Breast epithelium (tissue), 4 donors: ENCODE measurements at places on chromosomes 4 and X. TPM values are rescaled to one million over a fixed set of nuclear protein-coding genes. Genes with fewer than 3 reads are reported as not detected.

GRCh38 chrX:14050709-14051108 is 21.0 kb upstream of the GEMIN8 start:
- no peaks in the 10 kb centered on the region for H3K4me1 ChIP-seq
- DNase-seq = no peak
- H3K27ac ChIP-seq = no peak overlapping the region
- H3K4me3 ChIP-seq = no peak overlapping the region
- peaks cover 70% of the 10 kb centered on the region for H3K27me3 ChIP-seq
- H3K36me3 ChIP-seq = no peaks in the 10 kb centered on the region

CTAG2 gene
- not detected for total RNA-seq

CCNQ gene
- total RNA-seq = 23.9 TPM

CSAG3 gene
- total RNA-seq = not detected

SPANXA2 gene
- total RNA-seq = not detected

FGFBP2 gene
- 6.4 TPM for total RNA-seq
